ENCODE measurements at places on chromosomes 4 and X.

DNA sequence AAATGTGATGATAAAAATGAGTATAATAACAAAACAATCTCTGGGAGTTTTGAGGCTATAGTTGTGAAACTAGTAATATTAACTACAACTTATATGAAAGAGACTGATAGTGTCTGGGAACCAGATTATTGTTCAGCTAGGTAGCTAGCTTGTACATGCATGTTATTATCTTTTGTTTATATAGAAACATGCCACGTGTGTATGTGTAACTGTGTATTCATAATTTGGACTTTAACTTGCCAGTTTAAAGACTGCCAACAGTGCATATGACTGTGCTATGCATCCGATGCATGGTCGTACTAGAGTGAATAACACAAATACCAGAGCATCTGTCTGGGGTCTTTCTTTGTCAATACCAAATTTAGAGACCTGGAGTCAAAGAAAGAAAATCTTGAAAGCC, 92.2 kb downstream of the ADGRL3 start:
- no peak for DNase-seq

GRCh38 chr4:66016240-66016639, 346.0 kb upstream of the EPHA5 start:
- DNase-seq = no peak

GRCh38 chrX:10972706-10973105, 138.4 kb upstream of the HCCS start:
- no peak for DNase-seq

- DNase-seq = no peak
These were observed 332.8 kb upstream of the PUDP start for GRCh38 chrX:7480721-7481120.

- DNase-seq = no peak
These were observed 20.4 kb downstream of the MECP2 start for GRCh38 chrX:154077101-154077500.

GRCh38 chr4:128675083-128675482, 134.4 kb upstream of the JADE1 start:
- DNase-seq = no peak

DNA sequence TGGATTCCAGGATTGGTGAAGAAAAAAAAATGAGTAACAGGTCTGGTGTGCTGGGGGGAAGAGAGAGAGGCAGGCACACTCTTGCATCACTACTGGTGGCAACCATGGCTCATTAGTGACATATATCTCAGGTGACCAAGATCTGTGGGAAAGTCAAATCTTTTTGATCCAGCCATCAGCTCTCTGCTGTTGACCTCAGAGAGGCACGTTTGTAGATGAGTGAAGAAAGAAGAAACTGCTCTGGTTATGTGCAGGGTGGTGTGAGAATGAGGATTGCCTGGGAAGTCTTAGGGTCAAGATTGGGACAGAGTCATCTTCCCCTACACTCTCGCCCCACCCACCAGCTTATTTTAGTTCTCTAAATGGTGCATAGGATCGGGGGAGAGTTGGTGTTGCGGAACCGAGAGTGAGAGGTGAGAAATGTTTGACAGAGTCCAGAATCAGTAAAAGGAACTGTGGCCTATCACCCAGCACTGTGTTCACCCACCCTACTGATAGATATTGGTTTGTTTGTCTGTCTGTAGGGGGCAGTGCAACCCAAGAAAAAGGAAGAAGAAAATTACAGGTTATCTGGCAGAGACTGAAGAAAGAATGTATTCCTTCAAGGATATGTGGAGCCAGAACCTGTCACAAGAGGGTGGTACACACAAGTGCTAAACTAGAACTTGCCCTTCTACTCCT, 21.9 kb downstream of the ARMCX6 start:
- peak; percentile 75 for DNase-seq

GRCh38 chrX:1392376-1393068, 609 bp upstream of the SLC25A6 start:
- DNase-seq = peak; percentile 78

DNA sequence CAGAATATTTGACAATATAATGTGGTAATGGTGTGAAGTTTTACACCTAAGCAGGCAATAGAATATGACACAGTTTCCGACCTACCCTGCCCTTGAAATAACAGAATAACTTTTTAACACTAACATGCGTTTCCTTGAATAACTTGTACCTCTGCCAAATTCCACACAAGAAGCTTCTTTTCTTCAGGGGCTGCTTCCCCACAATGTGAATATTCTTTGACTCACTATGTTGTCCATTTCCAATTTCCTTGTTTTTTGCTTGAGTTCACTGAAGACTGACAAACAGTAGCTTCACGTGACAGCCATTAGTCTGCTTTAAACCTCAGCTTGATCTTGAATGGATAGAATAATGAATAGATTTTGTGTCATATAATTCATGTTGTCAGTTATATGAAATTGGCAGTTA, 14.3 kb downstream of the SHROOM3 start:
- no peak for DNase-seq

GRCh38 chr4:85780664-85781063, 305.7 kb downstream of the ARHGAP24 start:
- peak; percentile 88 for DNase-seq

DNA sequence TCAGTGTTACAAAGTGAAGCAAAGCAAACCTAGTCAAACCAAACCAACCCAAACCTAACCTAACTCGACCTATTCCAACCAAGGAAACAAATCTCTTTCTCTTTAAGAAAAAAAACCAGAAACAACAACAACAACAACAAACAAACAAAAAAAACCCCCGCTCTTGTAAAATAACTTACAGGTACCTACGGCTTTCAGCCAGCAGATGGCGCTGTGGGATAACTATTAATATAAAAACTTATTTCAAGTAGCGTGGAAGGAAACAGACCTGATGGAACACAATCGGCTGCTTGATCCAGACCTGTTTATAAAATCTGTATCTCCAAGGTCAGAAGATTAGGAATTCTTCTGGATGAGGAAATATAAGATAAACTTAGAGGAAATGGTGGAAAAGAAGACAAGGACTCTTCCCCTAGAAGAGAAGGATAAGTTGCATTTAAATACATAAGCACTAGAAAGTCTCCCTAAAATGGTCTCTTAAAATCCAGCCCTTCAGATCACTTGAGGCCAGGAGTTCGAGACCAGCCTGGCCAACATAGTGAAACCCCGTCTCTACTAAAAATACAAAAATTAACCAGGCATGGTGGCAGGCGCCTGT, 34.4 kb upstream of the CDKL5 start:
- DNase-seq = peak; percentile 58

DNA sequence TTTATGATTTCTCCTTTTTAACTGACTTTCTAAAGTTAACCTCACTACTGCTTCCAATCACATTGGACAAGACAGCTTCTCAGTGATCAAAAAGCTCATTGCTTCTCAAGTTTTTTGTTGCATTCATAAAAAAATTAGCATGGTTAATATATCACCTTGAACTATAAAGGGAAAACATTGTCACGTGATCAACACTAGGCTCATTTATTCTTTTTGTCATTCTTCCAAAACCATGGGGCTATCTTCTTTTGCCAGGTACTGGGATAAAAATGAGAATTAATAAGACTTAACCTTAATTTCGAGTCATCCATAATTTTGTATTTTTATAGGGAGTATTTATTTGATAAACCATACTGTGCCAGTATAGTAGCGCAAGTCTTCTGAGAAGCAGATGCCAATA, 1105.9 kb upstream of the TENM3 start:
- DNase-seq = no peak

- DNase-seq = peak; percentile 13
These were observed 256.8 kb downstream of the DHRSX start for GRCh38 chrX:2243913-2244460.

DNA sequence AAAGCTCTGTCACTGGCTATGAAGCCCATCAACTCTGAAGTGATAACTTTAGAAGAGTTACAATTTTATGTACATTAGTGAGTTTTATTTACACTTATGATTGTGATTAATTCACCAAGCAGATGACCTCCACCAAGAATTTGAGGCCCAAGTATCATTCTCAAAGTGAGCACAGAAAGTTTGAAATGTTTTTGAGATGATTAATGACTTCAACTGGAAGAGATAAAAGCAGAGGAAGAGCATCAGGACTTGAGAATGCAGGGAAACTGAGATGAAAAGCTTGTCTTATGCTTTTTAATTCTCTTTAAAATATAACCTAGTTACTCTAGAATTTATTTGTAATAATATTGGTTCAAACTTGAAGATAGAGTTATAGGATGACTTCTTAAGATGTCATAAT, 112.8 kb upstream of the H2AZ1 start:
- no peak for DNase-seq

- DNase-seq = peak; percentile 53
These were observed 35.0 kb upstream of the MAML3 start for GRCh38 chr4:140188975-140189374.

DNA sequence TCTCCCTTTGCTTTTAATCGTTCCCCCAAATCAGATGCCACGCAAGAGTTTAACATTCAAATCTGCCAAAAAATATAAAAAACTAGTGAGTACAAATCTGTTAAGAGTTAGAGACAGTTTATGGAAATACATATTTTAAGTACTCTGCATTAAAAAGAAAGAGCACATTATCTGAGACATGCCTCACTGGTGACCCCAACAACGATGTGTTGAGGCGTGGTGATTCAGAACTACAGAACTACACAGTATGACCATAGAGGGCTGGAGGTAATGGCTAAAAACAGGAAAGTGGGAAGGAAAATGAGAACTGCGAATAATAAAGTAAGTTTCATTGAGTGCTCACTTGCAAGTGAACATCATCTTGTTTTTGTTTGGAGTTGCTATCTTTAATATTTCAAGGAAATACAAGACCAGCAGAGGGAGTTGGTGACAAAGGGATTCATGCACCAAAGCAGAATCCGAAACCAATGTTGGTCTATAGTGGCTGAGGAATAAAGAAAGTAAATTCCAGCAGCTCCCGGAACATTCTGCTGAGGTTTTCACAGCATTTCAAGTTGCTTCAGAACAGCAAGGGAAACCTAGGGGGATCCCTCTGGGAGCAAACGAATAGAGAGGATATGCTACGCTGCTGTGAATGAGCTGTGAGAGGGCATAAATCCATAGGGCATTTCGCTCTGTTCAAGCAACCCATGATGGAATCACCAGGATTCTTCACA, 92.2 kb downstream of the DCHS2 start:
- peak; percentile 24 for DNase-seq

- no peak for DNase-seq
These were observed at the start of gene ZDHHC15 for GRCh38 chrX:75522565-75523431. Gene ZDHHC15 (minus strand): TSS chrX:75523037. CDS start chrX:75523024, 13 bp downstream.

- no peak for DNase-seq
These were observed 1051.7 kb downstream of the C4orf33 start for GRCh38 chr4:130147641-130148040.

GRCh38 chrX:17542123-17542522, 167.1 kb downstream of the NHS start:
- DNase-seq = no peak

GRCh38 chr4:63459329-63459728, 949.9 kb downstream of the TECRL start:
- no peak for DNase-seq

DNA sequence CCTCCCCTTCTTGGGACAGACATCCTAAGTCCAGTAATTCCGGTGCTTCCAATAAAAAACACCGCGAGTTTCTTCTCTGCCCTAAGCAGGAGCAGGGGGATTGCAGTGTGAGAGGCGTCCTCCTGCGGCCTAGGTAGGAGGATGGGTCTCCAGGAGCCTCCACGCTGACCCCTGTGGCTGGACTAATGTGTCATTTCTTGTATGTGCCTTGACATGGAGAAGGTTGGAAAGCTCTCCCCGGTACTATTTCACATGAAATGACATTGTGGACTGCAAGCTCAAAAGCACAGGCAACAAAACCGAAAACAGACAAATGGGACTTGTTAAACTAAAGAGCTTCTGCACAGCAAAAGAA, 66.6 kb upstream of the ENPP6 start:
- DNase-seq = no peak

All from mesenchymal stem cell (in vitro differentiated cells and primary cell).